ENCODE measurements at places on chromosomes 7 and 10.

DNA sequence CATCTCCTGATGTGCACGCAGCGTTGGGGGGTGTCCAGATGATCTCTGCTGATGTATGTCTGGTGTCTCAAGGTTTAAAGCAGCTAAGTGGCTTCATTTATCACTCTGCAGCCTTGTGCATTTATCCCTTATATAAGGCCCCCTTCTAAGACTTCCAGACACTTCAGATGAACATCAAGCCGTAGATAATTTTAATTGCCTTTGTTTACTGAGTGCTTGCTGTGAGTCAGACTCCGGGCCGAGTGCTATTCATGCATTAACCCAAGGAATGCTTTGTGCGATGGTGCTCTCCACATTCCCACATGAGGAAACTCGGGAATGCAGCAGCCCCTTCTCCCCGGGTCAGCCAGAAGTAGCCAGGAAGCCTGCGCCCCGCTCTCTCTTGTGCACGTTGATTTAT lies 328.6 kb upstream of the COBL start:
- no peak for DNase-seq

GRCh38 chr7:101673951-101674350 lies 44.9 kb upstream of the MYL10 start:
- DNase-seq = no peak

GRCh38 chr10:32163071-32163761 lies 107.0 kb upstream of the KIF5B start:
- no peak for DNase-seq

DNA sequence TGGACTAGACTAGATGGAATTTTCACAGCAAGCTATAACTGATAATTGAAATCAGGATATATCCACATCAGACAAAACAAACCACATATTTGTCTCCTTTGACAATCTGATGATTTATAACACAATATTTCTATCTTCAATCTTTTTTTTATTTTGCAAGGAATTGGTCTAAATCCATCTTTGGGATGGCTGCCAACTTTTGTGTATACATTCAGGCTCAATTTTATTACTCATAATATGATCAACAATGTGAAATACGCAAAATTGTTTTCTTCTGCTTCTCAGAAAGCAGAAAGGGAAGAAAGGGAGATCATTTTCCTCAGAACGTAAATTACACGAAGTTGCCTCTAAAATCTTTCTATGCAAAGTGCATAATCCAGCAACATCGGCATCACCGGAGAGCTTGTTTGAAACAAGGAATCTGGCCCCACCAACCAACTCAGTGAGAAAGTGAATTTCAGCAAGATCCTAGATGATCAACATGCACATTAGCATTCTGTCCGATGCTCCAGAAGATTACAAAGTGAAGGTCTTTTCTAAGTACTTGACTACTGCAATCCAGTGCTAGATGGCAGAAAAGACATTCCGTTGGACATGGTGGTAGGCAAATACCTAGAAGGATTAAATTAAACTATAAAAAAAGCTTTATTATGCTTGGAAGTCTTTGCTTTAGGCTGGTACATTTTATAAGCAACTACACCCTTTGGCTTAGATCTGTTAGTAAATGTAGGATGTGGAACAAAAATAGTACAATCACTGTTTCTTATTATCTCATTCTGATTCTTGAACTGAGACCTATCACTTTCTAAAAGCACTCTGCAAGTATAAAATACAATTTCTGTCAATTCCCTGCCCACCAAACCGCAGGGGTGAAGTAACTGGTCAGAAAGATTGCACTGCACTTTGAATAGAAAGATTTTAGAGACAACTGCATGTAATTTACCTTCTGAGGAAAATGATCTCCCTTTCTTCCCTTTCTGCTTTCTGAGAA lies 126.4 kb upstream of the RSU1 start:
- DNase-seq = no peak

DNA sequence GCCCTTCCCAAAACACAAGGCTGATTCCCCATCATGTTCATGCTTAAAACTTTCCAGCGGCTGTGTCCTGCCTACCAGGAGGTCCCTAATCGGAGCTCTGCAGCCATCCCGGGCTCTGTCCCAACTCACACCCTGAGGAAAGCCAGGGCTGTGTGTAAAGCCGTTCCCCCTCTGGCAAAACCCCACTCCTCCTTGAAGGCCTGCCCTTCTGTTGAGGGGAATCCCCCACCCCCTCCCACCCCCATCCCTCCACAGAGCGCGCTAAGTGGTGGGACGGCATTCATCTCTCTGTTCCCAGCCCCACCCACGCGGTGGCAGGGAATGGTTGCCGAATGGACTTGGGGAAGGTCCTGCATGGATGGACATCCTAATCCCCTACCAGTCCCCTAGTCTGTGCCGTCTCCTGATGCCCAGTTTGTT lies 667 bp upstream of the TMEM120A start:
- DNase-seq = no peak

DNA sequence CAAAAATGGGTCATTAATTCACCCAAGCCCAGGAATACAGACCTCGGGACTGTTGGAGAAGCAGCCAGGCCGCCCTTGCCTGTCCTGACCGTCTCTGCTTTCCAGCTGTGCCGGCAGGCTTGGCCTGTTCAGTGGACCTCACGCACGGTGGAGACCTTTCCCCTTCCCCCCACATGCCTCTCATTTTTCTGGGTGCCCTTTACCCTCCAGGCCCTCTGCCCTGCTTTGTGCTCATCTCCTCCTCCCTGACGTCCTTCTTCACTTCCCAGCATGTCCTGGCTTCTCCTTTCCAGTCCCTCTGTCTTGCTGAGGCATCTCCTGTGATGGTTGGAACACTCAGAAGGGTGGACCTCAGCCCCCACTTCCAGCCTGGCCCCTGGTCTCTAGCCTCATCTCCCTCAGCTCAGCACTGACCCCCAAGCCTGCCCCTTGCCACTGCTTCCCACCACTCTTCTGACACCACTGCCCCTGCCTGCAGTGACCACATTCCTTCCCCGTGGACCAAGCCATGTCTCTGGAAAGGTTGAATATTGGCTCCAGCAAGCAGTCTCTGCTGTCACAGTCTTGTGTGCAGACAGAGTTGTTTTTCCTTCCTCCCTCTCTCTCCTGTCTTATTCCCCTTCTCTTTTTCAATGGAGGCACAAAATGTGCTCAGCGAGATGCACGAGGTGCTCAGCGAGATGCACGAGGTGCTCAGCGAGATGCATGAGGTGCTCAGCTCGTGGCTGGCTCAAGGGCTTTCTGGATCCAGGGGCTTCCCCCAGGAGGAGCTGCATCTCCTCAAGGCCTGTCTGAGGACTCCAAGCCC lies 14.9 kb downstream of the BAG3 start:
- no peak for DNase-seq

- no peak for DNase-seq
These were observed 42.3 kb upstream of the DUSP5 start for GRCh38 chr10:110455446-110455845.

- no peak for DNase-seq
These were observed 553 bp downstream of the VDAC2 start for GRCh38 chr10:75211007-75211691.

DNA sequence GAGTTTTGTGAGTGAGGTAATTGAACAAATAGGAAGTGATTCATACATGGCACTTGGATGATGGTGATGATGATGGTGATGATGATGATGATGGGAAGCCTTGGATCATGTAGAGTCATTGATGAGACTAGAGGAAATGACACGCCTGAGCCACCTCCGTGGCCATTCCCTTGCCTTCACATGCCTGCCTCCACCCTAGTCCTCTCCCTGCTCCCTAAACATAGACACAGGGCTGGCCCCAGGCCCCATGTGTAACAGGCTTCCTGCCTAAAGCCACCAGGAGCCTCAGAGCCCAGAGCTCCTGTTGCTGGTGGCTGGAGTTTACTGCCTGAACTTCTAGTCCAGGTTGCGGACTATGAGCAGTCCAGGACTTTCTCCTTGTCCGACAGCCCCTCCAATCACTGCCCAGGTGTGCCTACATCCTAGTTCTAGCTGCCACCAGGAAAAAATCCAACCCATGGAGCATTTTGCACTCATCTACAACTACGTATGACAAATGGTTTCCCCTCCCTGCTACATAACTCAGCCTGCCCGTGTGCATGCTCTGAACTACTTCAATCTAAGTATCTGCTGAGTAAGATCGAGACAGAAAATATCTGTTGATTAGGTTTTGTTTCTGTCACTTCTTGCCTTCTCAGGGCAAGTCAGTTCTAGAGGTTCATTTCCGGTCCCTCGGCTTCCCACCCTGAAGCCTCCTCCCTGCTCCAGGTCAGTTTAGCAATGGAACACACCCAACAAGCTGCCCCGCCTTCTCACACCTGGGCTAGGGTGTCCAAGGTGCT lies 35.5 kb upstream of the KDM7A start:
- no peak for DNase-seq

DNA sequence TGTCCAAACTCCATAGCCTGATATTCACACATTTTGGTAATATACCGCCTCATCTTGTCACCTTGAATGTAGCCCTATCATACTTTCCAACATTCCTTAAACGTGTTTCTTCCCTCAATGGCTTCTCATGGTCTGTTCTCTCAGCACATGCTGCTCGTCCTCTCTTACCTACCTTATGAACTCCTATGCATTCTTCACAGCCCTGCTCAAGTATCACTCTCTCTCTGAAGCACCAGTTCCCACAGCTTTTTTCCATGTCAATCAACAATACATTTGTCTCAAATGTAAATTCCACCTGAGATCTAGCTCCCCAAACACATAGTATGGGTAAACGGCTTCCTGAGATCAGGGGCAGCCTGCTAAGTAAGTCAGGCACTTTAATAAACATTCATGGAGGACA lies 85.2 kb upstream of the ZMIZ1 start:
- no peak for DNase-seq

DNA sequence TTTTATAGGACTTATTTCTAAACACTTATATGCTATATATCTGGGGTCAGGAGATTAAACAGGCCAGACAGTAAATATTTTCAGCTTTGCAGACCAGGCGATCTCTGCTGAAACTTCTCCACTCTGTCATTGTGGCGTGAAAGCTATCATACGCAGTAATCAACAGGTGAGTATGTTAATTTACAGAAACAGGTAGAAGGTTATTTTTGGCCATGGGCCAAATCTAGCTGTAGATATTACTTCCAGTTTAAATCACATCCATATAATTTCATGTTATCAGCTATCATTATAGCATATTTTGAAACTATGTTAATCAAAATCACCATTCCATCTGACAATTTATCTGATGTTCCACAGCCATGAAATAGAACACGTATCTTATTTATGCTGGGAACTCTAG lies 67.8 kb downstream of the GPR37 start:
- no peak for DNase-seq

GRCh38 chr10:103709341-103709920 lies 145.9 kb downstream of the SH3PXD2A start:
- no peak for DNase-seq

DNA sequence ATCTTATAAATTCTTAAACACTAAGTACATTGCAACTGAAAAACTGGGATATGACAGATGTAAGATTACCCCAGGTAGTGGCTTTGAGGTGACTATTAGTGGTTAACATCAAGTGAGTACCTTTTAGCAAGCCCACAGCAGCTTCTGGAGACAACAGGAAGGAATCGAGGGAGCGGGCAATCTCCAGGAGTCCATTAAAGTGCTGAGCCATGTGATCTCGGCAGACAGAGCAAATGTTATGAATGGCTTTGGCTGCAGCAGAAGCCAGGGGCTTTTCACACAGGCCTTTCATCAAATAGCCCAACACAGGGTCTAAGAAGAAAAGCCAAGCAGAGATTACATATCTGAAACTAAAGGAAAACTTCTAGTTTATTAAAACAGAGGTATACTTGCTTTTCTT lies 48.9 kb downstream of the IRF5 start:
- DNase-seq = no peak

DNA sequence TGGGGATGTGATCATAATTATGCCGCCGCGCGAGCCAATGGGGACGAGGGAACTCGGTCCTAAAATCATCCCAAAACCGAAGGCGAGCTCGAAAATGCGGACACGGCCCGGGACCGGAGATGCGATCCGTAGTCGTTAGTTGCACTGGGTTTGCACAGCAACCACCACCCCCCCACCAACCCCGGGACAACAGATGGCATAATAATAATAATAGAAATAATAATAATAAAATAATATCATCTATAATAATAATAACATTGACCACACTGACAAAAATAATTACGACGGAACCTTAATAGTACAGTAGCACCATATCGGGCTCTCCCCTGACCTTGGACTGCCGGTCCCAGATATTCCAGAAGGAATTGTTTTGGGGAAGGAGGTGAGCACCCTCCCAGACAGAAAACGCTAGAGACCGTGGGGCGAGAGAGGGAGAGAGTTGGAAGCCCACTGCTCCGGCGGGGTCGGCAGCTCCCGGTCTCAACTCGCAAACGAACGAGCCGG lies 1.1 kb upstream of the EMX2 start:
- peak; percentile 35 for DNase-seq

DNA sequence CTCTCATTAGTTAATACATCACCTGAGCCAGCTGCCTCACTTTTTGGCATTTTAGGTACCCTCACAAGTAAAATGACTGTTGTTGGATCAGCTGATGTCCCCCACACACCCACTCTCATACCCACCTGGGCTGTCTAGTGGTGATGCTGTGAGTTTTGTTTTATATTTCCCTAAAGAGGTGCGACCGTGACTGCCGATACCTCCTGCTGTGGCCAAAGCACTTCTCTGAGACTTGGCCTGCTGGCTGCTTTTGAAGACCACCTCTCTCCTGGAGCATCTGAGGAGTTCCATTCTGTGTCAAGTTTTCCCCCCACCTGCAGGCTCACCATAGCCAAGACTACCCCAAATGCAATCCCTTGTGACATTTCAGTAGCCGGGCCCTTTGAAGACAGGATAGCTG lies 6.4 kb upstream of the ACSL5 start:
- no peak for DNase-seq

DNA sequence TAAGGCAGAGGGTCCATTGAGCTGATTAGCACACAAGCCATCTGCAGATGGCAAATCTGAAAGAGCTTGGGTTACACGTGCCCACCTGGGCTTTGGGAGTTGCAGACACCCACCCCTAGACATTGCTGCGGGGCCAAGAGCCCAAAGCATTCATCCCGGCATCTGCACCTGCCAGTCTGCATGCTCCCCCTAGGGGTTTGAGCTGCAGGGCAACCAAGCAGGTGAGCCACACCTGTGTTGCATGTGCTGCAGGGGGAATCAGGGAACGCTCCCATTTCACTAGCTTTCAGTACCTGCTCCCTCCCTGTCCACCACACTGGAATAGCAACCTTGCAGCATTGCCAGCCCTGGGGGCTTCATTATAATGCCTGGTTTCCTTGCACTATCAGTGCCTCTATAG lies 21.1 kb downstream of the C7orf33 start:
- DNase-seq = no peak
